ENCODE measurements at places on chromosomes 3 and 15.
A peak's percentile ranks its signal among the peaks of the same experiment; 100 is the strongest.

DNA sequence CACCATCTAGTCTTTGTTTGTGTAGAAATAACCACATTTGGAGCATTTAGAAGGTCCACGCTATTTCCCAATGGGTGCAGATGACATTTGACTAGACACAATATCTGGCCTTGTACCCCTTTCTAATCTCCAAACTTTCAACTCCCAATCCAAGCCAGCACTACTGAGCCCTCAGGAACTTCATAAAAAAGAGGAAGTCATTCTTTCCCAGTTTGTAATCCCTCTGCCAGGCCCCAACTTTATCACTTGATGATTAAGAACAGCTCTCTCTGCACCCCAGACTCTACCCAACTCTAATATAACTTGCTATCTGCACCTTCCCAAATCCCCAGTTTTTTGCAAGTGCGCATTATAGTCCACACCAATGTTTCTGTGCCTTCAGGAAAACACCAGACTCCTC lies 170.2 kb downstream of the KCNMB2 start:
- no peak for DNase-seq

GRCh38 chr15:101228313-101228712 lies 23.5 kb downstream of the CHSY1 start:
- no peak for DNase-seq

DNA sequence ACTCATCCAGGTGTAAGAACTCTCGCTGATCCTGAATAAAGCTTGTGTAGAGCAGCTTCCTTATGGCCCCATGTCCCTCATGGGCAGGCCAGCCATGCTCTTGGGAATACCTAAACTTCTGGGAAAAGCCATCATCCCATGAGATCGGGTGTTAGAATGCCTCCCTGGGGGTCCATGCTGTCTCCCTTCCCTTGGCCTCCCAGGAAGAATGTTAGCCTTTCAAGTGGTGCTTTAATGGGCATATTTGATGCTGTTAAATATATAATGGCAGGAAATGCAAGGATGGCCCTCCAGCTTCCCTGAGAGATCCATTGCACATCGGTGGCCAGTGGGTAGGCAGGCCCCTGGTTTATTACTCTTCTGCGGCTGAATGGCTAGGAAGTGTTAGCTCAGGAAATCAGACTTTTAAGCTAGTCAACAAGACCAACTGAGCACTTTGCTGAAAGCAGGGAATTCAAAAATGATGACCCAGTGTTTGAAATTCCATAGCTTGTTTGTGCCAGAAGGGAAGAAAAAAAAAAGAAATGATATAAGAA lies 60.5 kb upstream of the LRTM1 start:
- DNase-seq = no peak

GRCh38 chr3:85370341-85370740 lies 411.6 kb downstream of the CADM2 start:
- no peak for DNase-seq

- DNase-seq = no peak
Measured at GRCh38 chr3:123621186-123621849, 36.5 kb upstream of the HACD2 start.

DNA sequence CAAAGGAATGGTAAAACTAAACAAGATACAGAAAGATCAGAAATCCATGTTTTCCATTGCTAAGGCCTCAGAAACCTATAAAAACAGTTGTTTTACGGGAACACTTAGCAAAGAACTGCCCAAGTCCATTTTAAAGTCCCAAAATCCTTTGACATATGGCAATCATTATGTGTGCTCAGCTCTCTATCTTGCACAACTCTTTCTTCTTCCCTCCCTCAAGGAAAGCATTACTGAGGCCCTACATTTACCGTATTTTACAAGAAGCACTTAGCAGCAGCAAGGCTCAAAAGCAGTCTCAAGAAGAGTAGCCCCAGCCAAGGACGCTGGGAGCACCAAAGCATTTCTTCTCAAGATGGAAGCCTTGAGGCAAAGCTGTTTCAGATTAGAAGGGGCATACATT lies 169.6 kb upstream of the LRTM1 start:
- no peak for DNase-seq

- DNase-seq = no peak
Measured at GRCh38 chr3:66572938-66573710, 72.3 kb upstream of the LRIG1 start.

DNA sequence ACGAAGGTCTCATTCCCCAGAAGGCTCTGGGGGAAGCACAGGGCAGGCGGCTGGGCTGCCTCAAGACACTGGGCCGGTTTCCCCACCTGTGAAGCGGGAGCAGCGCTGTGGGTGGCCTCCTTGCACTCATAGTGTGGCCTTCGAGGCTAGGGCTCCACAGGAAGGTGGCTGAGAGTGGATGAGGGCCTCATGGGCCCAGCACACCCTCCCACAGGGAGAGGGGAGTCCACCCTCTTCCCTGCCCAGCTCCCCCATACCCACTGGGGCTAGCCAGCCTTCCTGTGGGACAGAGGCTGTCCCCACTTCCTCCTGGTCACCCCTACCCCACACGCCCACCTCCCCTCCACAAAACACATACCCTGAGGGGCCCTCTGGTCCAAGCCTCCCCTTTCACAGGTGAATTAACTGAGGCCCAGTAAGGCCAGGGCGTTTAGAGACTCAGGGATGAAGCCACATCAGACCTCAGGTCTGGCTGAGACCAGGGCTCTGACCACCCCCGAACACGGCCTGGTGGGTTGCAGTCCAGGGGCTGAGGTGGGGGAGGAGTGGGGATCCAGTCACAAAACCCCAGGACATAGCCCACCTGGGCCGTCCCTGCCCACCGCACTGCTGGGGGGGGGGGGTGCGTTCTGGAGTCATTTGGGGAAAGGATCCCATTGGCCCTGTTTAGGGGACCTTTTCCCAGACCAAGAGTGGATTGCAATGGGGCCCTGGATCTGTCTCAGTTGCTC lies 1.1 kb downstream of the ANPEP start:
- no peak for DNase-seq

- no peak for DNase-seq
Measured at GRCh38 chr3:50574444-50574831, 5.1 kb downstream of the HEMK1 start.

- DNase-seq = peak; percentile 41
Measured at GRCh38 chr15:64521726-64522164, 61.4 kb downstream of the ZNF609 start.

DNA sequence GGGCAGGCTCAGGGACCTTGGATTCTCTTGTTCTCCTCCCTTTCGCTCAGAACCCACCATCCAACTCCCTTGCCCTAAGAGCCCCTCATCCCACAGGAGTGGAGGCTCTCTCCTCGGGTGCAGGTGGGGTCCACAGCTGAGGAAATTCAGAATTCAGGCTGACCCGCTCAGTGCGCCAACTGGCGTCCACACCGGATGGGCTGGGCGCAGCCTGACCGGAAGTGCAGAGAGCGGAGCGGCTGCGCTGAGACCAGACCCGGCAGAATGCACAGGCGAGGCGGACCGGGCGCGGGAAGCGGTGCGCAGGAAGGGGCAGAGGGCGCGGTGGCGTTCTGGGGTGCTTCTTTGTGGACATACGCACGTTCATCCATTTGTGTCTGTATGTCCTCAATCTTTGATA lies 210.4 kb upstream of the NDN start:
- peak; percentile 38 for DNase-seq

GRCh38 chr3:101806491-101806890 lies 27.5 kb downstream of the NXPE3 start:
- no peak for DNase-seq

DNA sequence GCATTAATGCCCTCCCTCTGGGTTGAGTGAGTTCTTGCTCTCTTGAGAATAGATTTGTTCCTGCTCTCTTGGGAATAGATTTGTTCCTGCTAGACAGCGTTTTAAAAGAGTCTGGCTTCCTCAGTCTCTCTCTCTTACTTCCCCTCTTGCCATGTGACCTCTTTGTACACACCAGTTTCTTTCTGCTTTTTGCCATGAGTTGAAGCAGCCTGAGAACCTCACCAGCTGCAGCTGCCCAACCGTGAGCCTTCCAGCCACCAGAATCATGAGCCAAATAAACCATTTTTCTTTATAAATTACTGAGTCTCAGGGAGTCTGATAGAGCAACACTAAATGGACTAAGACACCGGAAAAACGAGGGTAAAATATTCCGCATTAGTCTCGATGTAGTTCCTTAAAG lies 253.6 kb downstream of the CNTN6 start:
- DNase-seq = no peak

- DNase-seq = no peak
Measured at GRCh38 chr3:71857956-71858355, 73.0 kb upstream of the PROK2 start.

Data from femur (tissue), 1 donor.